ENCODE measurements at places on chromosomes 6 and 20. TPM values are rescaled to one million over a fixed set of nuclear protein-coding genes. Genes with fewer than 3 reads are reported as not detected.

The MEP1A gene
- 0.09 TPM for total RNA-seq

The DYNLT2 gene
- 1.3 TPM for total RNA-seq

The HCRTR2 gene
- not detected for total RNA-seq

The PPP1R3G gene
- total RNA-seq, result 1.1 TPM

The SLC22A23 gene
- 35.3 TPM for total RNA-seq

DNA sequence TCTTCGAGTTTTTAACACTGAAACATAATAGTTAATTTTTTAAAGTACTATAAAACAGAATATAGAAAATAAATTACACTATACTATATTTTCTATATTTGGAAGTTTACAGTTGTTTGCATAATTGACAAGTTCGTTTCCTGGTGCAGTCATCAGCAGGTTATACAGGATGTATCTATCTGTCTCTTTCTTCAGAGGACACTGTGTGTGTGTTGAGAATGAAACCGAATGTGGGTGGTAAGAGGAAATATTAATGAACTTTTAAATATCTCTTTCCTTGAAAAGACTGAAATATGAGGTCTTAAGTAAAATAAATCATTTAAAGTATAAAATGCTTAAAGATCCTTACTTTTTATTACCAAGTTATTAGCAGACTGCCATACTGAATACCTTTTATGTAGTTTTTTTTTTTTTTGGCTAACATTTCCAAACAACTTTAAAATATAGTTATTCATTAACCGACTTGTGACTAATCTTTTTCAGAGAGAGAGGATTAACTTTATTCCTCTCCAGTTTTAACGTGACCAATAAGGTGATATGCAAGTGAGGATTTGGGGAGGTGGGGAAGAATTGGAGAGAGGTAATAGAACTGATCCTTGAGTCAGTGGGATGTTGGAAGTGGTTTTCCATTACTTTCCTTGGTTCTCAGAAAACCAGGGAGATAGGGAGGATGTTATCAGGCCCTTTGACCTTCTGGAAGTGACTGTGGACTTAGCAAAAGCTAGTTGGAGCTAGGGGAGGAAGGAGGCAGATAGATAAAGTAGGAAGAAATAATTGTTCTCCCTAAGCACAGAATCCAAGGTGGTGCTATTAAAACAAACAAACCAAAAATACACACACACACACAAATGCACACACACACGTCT is 380.0 kb upstream of the FLRT3 start:
- DNase-seq, result no peak

- DNase-seq, result no peak
Observed at GRCh38 chr20:53405139-53405538, 188.5 kb downstream of the ZNF217 start.

GRCh38 chr6:11692451-11693376 is 85.9 kb downstream of the ADTRP start:
- DNase-seq, result no peak

DNA sequence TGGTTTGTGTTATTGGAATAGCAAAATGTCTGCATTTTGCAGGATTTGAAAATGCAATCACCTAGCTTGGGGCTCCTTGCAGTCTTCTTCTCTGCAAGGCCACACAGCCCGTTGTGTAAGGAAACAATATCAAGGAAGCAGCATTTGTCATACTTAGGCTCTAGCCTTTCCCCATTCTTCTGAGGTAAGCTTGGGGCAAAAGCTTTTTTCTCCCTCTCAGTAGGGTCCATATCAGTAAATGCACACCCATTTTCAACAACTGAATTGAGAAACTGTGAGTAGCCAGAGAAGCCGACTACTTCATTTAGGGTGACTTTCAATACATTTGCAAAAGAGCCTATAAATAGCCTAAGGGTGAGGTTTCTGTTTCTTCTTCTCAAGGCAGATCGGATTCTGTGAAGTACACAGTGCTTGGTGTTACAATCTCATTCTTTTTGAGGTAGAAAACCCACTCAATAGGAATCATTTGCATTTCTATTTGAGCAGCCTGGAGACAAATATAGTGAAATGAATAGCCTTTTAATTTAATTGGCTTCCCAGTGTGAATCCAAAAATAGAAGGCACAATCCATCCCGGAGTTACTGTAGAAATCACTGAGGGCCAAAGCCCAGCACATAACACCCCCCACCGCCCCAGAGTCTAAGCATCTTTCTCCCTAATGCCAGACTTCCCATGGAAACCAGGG is 61.8 kb downstream of the BTBD3 start:
- DNase-seq, result no peak

- DNase-seq, result no peak
Observed at GRCh38 chr6:136549300-136550044, 750 bp downstream of the MAP7 start.

GRCh38 chr20:58633161-58634053 is 17.7 kb upstream of the STX16 start:
- no peak for DNase-seq

- no peak for DNase-seq
Observed at GRCh38 chr6:7574500-7574899, 15.5 kb upstream of the SNRNP48 start.

GRCh38 chr20:56909918-56910714 is 281.0 kb downstream of the TFAP2C start:
- no peak for DNase-seq

Data from esophagus squamous epithelium (tissue), 5 donors.